ENCODE measurements at places on chromosomes 4 and X.

DNA sequence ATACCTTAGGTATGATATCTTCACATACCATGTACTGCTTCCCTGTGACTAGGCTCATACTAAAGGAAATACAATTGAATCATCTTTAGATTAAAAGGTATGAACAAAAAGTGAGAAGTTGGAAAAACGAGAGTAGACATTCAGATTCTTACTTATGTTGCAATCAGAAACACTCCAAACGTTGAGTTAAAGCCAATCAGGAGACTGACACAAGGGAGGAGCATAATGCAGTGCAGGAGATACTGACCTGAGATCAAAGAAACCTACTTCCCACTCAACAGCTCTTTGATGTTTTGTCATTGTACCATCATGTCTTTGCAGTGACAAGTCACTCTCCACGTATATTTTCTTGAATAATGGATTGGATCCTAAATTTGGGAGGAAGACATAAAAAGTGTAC lies 8.9 kb upstream of the PCDH18 start:
- DNase-seq, result no peak

GRCh38 chr4:124060261-124060918 lies 652.1 kb downstream of the ANKRD50 start:
- DNase-seq, result peak; percentile 29

DNA sequence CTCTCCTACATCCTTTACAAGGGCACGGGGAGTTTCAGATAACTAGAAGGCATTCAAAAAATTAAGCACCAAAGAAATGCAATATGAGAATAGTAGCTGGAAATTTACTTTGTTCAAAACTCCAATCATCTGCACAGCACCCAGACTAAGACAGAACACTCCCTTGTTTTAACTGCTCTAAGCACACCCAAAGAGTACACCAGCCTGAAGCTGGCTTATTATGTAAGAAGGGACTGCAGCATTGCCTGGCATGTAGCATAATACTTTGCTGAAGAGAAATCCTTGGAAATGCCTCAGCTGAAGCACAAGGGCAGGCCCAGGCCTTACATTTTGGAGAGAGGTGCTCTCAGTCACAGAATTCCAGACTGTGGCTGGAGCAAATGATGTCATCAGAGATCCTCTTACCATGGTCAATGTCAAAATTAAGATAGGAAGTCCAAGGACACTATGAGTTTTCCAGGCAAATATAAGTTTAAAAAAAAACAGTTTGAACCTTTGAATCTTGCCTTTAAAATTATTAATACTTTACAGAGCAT lies 14.8 kb downstream of the ARHGEF6 start:
- DNase-seq, result no peak

DNA sequence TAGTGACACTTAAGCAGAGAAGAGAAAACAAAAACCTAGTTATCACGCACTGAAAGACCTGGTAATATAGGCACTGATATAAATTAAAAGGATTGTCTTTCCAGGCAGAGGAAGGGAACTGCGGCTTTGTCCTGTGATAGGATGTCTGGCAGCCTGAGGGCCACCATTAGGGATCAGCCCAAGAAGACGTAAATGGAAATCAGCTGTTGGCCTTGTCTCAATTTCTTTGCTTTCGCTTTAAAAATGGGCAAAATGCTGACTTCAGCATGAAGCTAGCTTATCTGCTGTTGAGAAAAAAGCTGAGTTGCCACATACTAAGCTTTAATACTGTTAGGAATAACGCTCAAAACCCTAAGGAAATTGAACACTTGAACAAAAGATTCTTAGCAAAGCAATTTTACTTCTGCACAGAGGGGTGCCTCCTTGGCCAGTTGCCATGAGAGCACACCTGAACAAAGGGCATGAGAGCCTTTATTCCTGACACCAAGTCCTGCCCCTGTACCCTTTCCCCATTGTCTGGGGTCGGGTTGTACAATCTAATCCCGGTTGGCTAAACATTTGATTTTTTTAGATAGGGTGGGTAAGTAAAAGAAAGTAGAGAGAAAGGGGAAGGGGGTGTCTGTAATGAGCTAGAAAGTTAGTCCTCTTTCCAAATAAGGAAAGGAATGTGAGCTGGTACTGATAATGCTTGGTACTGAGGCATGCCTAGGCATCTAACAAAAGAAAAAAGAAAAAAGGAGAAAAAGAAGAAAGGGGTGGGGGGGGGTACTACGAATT lies 85.1 kb upstream of the UCP1 start:
- no peak for DNase-seq

DNA sequence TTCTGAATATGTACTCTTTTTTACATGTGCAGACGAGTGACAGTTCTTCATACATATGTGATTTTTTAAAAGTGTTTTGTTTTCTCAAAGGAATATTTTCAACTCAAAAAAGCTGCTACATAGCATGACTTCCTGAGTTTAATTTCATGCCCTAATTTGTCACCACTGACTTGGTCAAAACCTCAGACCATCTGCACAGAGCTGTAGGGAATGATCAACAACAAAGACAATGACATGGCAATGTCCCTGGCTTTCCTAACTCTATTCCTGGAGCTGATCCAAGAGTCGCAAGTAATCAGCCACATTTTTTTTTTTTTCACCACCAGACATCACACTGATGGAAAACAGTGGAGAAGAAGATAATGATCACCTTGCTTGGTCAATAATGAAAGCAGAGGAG lies 97.7 kb downstream of the TMA16 start:
- peak; percentile 40 for DNase-seq

Data from OCI-LY7 (cell line).